ENCODE measurements at places on chromosomes 1 and 21. TPM values are rescaled to one million over a fixed set of nuclear protein-coding genes. Genes with fewer than 3 reads are reported as not detected.

GRCh38 chr1:189434461-189434860 lies 1043.2 kb downstream of the BRINP3 start:
- H3K36me3 ChIP-seq = no peaks in the 10 kb centered on the region
- no peaks in the 10 kb centered on the region for H3K4me1 ChIP-seq
- no peak overlapping the region for H3K27ac ChIP-seq
- no peak for DNase-seq

Gene LY9
- total RNA-seq = 124 TPM

- DNase-seq = peak; percentile 41
- H3K27ac ChIP-seq = no peak overlapping the region
- H3K4me3 ChIP-seq = peak overlapping the region; percentile 9
- peaks cover 21% of the 10 kb centered on the region for H3K27me3 ChIP-seq
- peaks cover 8% of the 10 kb centered on the region for H3K4me1 ChIP-seq
Measured at GRCh38 chr1:39657923-39658485, 13.9 kb downstream of the NT5C1A start.

Gene LCE1B
- not detected for total RNA-seq

Gene TDRD10
- 0.12 TPM for total RNA-seq

DNA sequence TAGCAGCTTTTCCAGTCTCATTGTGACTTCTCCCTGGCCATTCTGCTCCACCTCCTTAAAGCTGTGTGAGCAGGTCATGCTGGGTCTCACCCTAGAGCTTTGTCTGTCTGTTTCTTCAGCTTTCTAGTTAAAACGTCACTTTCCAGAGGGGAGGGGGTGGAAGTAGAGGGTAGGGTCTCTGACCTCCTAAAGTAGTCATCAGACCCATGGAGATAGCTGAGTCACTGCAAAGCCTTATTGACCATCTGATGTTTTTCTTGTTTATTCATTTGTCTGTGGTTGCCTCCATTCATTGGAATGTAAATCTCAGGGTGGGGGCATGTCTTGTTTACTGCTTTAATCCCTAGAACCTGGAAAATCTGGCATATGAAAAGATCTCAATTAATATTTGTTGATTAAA lies 52.7 kb downstream of the ELF3 start:
- no peak overlapping the region for H3K4me3 ChIP-seq
- no peak for DNase-seq
- H3K36me3 ChIP-seq = no peaks in the 10 kb centered on the region
- H3K27ac ChIP-seq = no peak overlapping the region
- H3K27me3 ChIP-seq = peaks cover 23% of the 10 kb centered on the region

Gene CYP4A11
- not detected for total RNA-seq

GRCh38 chr21:36297406-36297937 lies 22.5 kb upstream of the MORC3 start:
- H3K4me1 ChIP-seq = peaks cover 28% of the 10 kb centered on the region
- DNase-seq = no peak
- H3K4me3 ChIP-seq = peak overlapping the region; percentile 90
- no peaks in the 10 kb centered on the region for H3K36me3 ChIP-seq

- H3K4me1 ChIP-seq = peaks cover 3% of the 10 kb centered on the region
- no peak for DNase-seq
- H3K4me3 ChIP-seq = no peak overlapping the region
- H3K27me3 ChIP-seq = peaks cover 4% of the 10 kb centered on the region
- H3K36me3 ChIP-seq = no peaks in the 10 kb centered on the region
Measured at GRCh38 chr1:246687002-246687401, 37.2 kb upstream of the SCCPDH start.

GRCh38 chr1:63828322-63829044 lies 54.7 kb downstream of the ROR1 start:
- no peak overlapping the region for H3K27ac ChIP-seq
- H3K36me3 ChIP-seq = no peaks in the 10 kb centered on the region
- DNase-seq = no peak
- peaks cover 27% of the 10 kb centered on the region for H3K27me3 ChIP-seq
- no peaks in the 10 kb centered on the region for H3K4me1 ChIP-seq

Gene RGSL1
- total RNA-seq = not detected

- peak overlapping the region; percentile 98 for H3K4me3 ChIP-seq
- peaks cover 23% of the 10 kb centered on the region for H3K4me1 ChIP-seq
- no peaks in the 10 kb centered on the region for H3K36me3 ChIP-seq
- no peak for DNase-seq
- peaks cover 8% of the 10 kb centered on the region for H3K27me3 ChIP-seq
Measured at GRCh38 chr1:200670242-200671118, 773 bp upstream of the DDX59 start.

GRCh38 chr1:29368936-29369932 lies 132.9 kb downstream of the PTPRU start:
- H3K27ac ChIP-seq = no peak overlapping the region
- no peak overlapping the region for H3K4me3 ChIP-seq
- peaks cover 60% of the 10 kb centered on the region for H3K27me3 ChIP-seq

Gene LGR6
- total RNA-seq = 0.13 TPM

DNA sequence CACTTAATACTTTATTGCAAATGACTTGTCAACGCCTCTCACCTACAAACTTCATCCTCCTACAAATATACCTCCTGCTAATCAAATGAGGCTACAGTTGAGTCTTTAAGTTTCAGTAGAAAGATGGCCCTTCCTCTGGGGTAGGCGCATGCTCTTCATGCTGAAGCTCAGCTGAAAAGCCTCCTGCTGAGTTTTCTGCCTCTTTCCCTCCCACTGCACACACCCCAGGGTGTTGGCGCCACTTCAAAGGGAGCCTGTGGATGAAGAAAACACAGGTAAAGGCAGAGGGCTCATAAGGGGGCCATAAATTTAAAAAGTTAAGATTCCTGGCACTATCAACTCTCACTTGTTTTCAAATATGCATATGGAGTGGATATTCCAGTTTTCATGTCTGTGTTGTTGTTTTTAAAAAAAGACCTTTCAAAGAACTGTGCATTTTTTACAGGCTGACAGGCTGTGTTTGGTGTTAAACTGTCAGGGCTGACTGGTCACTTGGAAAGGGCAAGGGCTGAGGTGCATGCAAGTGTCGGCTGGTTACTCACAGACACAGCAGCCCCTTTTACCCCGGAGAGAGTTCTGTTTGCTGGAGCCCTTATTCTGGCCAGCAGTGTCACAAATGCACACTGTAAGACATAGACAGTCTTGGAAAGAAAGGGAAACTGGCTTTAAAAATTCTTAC lies 42.9 kb upstream of the LGALS8 start:
- H3K36me3 ChIP-seq = no peaks in the 10 kb centered on the region
- DNase-seq = no peak
- no peaks in the 10 kb centered on the region for H3K4me1 ChIP-seq
- H3K27ac ChIP-seq = no peak overlapping the region
- H3K27me3 ChIP-seq = no peaks in the 10 kb centered on the region
- H3K4me3 ChIP-seq = no peak overlapping the region

- no peak overlapping the region for H3K27ac ChIP-seq
- H3K36me3 ChIP-seq = no peaks in the 10 kb centered on the region
- H3K4me1 ChIP-seq = no peaks in the 10 kb centered on the region
- no peak for DNase-seq
Measured at GRCh38 chr1:208358651-208359050, 114.5 kb upstream of the PLXNA2 start.

DNA sequence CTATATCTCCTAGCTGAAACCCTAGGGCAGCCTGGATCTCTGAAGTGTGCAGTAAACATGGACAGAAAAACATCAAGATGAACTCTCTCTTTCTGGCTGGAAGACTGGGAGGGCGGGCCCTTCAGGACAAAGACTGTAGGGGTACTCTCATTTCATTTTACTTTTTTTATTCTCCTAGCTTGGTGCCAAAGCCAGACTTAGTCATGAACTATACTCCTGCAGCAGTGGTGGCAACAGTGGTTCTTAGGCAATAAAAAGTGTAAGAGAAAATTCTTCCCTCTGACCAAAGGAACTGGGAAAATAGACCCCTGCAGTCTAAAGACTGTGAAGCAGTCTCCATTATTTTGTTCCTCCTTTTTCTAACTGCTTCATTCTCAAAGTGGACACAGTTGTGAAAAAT lies 213.8 kb upstream of the JUN start:
- DNase-seq = no peak
- H3K27ac ChIP-seq = no peak overlapping the region
- H3K36me3 ChIP-seq = no peaks in the 10 kb centered on the region
- peaks cover 10% of the 10 kb centered on the region for H3K27me3 ChIP-seq
- peaks cover 2% of the 10 kb centered on the region for H3K4me1 ChIP-seq
- no peak overlapping the region for H3K4me3 ChIP-seq

Gene MCOLN2
- 19.3 TPM for total RNA-seq

Gene SLC45A1
- 0.65 TPM for total RNA-seq

- H3K4me3 ChIP-seq = peak overlapping the region; percentile 9
- peaks cover 18% of the 10 kb centered on the region for H3K4me1 ChIP-seq
- peaks cover 25% of the 10 kb centered on the region for H3K27me3 ChIP-seq
- no peak for DNase-seq
- no peak overlapping the region for H3K27ac ChIP-seq
- no peaks in the 10 kb centered on the region for H3K36me3 ChIP-seq
Measured at GRCh38 chr1:202200112-202200548, 6.5 kb downstream of the LGR6 start.

DNA sequence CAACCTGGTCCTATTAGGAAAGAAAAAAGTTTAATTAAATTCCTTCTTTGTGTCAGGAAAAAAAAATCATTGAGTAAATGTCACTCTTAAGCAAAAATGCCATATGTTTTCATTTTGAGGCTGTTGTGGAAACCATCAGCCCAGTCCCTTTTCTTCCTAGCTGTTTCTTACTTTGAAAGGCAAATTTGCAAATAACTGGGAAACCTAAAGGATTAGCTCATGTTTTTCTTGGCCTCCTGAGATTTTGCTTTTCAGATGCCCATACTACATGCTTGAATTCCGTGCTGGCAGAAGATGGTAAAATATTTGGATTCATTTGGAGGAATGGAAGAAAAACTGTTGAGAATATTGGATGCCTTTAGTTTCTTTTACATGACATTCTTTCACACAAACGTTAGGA lies 182.1 kb upstream of the ADAMTS5 start:
- H3K4me3 ChIP-seq = no peak overlapping the region
- no peak overlapping the region for H3K27ac ChIP-seq
- no peaks in the 10 kb centered on the region for H3K27me3 ChIP-seq
- DNase-seq = no peak

DNA sequence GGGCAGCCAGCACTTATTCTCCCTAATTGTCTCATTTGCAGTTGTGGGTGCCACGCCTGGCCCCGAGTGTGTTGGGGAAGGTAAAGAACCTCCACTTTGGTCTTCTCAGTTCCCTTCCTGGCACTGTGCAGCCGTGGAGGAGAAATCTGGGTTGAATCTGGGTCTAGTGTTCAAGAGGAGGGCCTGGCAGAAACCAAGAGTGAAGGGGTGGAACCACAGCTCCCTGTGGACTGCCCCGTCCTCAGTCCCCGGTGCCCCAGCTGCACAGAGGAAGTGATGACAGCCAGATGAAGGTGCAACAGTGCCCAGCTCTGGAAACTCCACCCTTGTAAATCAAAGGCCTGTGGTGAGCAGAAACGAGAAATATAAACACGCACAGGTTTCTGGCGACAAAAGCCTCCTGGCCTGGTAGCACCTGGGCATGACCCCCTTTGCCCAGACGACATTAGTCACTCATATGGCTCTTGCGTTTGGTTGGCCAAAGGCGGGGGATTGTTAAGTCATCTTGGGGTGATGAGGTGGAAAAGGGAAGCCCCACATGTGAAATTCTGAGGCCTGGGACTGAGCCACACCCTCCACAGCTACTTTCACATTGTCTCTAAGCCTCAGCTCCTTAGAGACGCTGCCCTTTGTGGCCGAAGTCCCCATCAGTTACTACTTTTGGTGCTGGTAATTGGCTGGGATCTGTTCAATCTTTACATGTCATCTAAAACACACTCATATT lies 4.2 kb upstream of the ECE1 start:
- H3K27me3 ChIP-seq = no peaks in the 10 kb centered on the region
- peaks cover 4% of the 10 kb centered on the region for H3K36me3 ChIP-seq
- peak overlapping the region; percentile 100 for H3K27ac ChIP-seq
- peak overlapping the region; percentile 93 for H3K4me3 ChIP-seq
- H3K4me1 ChIP-seq = peaks cover 56% of the 10 kb centered on the region

Gene TXNDC12
- 23.1 TPM for total RNA-seq

DNA sequence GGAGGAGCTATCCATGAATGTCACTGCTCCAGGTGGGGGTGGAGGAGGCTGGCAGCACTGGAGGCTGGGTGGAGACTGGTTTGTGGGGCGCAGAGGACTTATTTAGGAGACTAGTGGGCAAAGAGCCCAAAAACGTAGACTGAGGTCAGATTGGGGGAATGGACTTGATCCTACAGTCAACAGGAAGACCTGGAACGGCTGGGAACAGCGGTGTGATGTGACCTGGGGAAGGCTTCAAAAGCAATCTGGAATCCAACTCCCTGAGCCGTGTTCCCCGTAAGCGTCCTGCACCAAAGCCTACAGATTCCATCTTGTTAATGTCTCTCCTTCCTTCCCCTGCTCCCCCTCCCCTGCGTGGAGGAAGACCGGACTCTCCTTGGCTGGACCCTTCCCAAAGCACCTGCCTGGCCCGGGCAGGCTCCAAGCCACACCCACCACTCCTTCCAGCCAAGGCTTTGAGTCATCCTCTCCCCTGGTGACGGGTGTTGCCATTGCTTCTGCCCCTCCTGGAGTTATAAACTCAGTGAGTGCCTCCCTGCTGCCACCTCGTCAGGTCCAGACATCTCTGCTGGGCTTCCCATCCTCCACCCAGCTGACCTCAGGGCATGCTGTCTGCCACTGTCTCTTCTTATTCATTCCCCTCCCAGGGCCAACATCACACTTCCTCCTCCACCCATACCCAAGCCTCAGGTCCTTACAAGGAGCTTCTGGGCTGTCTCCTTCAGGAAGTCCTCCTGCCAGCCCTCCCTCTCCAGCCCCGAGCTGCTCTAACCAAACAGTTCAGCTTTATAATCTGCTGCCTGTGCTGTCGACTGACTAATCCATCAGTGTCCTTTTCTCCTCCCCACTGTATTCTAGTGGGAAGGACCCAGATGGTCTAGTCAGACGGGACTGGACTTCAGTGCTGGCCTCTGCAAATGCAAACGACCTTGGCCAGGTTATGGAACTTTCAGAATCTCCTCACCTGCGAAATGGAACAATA lies 1.6 kb upstream of the CLSTN1 start:
- H3K4me3 ChIP-seq = peak overlapping the region; percentile 79
- peaks cover 28% of the 10 kb centered on the region for H3K4me1 ChIP-seq
- DNase-seq = peak; percentile 28

GRCh38 chr1:171743081-171743870 lies 1.4 kb upstream of the VAMP4 start:
- H3K27ac ChIP-seq = peak overlapping the region; percentile 99
- no peak for DNase-seq
- H3K27me3 ChIP-seq = no peaks in the 10 kb centered on the region
- H3K36me3 ChIP-seq = peaks cover 7% of the 10 kb centered on the region
- H3K4me3 ChIP-seq = peak overlapping the region; percentile 99
